ENCODE measurements at places on chromosomes 4 and X.

DNA sequence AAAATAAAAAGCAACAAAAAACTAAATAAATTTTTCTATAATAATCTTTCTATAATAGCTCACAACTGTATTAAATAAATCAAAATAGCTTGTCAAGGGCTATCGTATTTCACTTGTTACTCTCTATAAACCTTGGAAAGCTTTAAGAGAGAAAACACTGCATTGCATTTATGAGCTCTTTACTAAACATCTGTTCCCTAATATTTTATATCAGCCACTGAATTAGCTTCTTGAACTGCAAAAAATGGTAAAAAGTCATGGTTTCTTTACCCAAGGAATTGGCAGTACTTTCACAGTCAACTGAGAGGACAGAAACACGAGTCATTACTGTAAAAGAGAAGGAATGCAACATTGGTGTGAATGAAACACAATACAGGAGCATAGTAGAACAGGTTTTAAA, 671.2 kb downstream of the PCDH18 start:
- no peak overlapping the region for H3K4me3 ChIP-seq
- DNase-seq, result no peak
- H3K27ac ChIP-seq, result no peak overlapping the region

DNA sequence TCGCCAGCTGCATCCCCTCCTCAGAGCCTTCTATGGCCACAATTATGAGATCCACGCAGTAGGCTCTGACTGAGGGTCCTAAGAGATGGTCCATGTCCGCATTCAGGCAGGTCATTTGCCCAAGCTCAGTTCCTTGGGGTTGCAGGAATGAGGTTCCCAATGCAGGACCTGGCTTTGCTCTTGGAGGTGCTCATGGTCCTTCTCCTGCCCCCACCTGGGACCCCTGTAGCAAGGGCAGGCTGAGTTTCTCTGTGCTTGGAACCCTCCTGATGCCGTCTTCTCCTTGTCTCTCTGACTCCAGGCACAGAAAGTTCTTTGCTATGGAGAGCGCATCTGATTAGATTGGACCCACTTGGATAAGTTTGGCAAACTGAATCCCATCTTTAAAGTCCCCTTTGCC, 16.5 kb upstream of the SHOX start:
- H3K27ac ChIP-seq, result no peak overlapping the region
- H3K4me1 ChIP-seq, result no peaks in the 10 kb centered on the region
- DNase-seq, result no peak
- H3K4me3 ChIP-seq, result no peak overlapping the region
- H3K27me3 ChIP-seq, result no peaks in the 10 kb centered on the region

DNA sequence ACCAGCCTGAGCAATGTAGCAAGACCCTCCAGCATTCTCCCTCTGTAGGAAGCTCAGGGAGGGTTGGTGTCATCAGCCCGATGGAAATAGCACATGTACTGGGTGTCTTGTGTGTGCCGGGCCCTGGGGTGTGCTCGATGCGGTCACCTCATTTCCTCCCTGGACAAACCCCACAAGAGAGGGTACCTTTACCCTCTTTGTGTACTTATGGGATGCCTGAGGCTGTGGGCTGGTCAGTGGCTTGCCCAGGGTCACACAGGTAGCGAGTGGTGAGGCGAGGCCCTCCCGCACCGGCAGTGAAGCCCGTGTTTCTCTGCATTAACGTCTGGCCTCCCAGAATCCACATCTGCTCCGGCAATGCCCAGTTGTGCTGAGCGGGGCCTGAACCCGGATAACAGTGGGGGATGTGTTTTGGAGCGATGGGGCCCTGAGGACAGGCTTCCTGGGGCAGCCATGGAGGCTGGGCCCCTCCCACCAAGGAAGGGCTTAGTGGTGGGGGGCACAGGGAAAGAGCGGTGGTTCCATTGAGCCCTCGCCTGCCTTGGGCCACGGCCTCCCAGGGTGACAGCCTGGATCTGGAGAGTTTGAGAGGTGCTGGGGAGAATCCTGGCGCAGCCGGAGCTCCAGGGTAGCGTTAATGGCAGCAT, 8.1 kb downstream of the PSAPL1 start:
- H3K27me3 ChIP-seq, result no peaks in the 10 kb centered on the region
- H3K4me3 ChIP-seq, result no peak overlapping the region
- DNase-seq, result peak; percentile 16
- H3K27ac ChIP-seq, result no peak overlapping the region
- H3K4me1 ChIP-seq, result no peaks in the 10 kb centered on the region

- no peaks in the 10 kb centered on the region for H3K4me1 ChIP-seq
- H3K27me3 ChIP-seq, result no peaks in the 10 kb centered on the region
- H3K4me3 ChIP-seq, result no peak overlapping the region
- no peak for DNase-seq
- no peak overlapping the region for H3K27ac ChIP-seq
Observed at GRCh38 chr4:520683-521023, 21.6 kb downstream of the PIGG start.

DNA sequence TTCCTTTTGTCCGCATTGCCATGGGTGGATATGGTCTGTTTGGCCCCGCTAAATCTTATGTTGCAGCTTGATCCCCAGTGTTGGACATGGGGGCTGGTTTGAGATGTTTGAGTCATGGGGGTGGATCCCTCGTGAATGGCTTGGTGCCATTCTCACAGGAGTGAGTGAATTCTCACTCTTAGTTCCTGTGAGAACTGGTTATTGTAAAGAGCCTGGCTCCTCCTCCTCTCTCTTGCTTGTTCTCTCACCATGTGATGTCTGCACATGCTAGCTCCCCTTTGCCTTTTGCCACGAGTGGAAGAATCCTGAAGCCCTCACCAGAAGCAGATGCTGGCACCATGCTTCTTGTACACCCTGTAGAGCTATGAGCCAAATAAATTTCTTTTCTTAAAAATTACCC, 22.6 kb upstream of the STBD1 start:
- no peak for DNase-seq
- H3K4me3 ChIP-seq, result no peak overlapping the region

- peak; percentile 32 for DNase-seq
- H3K36me3 ChIP-seq, result no peaks in the 10 kb centered on the region
- H3K27me3 ChIP-seq, result no peaks in the 10 kb centered on the region
Observed at GRCh38 chr4:148021686-148022085, 289.8 kb downstream of the ARHGAP10 start.

DNA sequence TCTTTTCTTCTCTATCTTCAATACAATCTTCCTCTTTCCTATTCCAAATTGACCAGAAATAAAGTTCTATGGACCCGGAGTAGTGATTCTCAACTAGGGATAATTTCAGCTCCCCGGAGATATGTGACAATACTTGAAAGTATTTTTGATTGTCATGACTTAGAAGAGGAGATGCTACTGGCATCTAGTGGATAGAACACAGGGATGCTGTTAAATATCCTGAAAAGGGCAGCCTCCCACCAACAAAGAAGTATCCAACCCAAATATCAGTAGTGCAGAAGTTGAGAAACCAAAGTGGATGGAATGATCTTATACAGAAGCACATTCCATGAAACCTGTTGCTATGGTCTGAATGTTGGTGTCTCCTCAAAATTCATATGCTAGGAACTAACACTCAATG, 65.7 kb upstream of the NDST3 start:
- no peaks in the 10 kb centered on the region for H3K27me3 ChIP-seq
- H3K36me3 ChIP-seq, result no peaks in the 10 kb centered on the region
- no peak for DNase-seq

- H3K4me1 ChIP-seq, result peaks cover 11% of the 10 kb centered on the region
- no peak overlapping the region for H3K27ac ChIP-seq
Observed at GRCh38 chr4:184262901-184263300, 45.2 kb upstream of the ENPP6 start.

- no peaks in the 10 kb centered on the region for H3K36me3 ChIP-seq
- DNase-seq, result no peak
- H3K4me3 ChIP-seq, result no peak overlapping the region
- peaks cover 4% of the 10 kb centered on the region for H3K27me3 ChIP-seq
- H3K4me1 ChIP-seq, result no peaks in the 10 kb centered on the region
Observed at GRCh38 chr4:57131849-57132742, 21.9 kb upstream of the IGFBP7 start.

- no peak overlapping the region for H3K4me3 ChIP-seq
- H3K36me3 ChIP-seq, result no peaks in the 10 kb centered on the region
- H3K27me3 ChIP-seq, result no peaks in the 10 kb centered on the region
- H3K4me1 ChIP-seq, result no peaks in the 10 kb centered on the region
- H3K27ac ChIP-seq, result no peak overlapping the region
Observed at GRCh38 chr4:185550933-185551332, 15.6 kb upstream of the PDLIM3 start.

DNA sequence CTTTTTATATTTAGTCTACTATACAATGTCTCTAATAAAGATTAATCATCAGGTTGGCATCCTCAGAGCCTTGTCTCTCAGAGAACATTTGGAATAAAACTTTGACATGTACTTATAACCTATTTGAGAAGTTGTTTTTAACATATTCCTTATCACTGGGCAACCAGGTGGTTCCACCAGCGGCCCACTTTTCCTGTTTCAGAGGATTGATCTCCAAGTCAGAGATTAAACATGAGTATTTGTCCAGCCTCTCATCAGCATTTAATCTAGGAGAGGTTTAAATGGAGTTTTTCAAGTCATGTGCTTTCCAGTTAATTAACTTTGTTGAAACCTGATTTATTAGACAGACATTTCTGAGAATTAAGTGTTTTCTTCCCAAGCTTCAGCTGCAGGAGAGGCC, 345.5 kb downstream of the GRXCR1 start:
- no peak overlapping the region for H3K4me3 ChIP-seq
- no peaks in the 10 kb centered on the region for H3K27me3 ChIP-seq
- no peak for DNase-seq
- H3K36me3 ChIP-seq, result no peaks in the 10 kb centered on the region
- H3K4me1 ChIP-seq, result no peaks in the 10 kb centered on the region

DNA sequence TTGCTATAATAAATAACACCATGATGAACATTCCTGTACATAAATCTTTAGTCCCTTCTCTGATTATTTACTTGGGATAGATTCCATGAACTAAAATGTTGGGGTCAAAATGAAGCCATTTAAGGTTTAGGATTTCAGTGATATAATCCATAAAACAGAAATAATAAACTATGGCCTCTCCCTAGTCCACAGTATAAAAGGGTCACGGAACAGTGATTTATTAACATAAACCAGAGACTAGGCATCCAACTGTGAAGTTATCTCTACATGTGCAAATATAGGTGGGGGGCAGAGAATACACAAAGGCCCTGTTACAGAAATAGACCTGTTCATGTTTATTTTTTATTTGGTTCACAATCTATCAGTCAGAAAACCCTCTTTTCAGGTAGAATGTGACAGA, 499.1 kb upstream of the SLIT2 start:
- no peak overlapping the region for H3K4me3 ChIP-seq
- DNase-seq, result no peak
- no peak overlapping the region for H3K27ac ChIP-seq
- no peaks in the 10 kb centered on the region for H3K4me1 ChIP-seq
- no peaks in the 10 kb centered on the region for H3K36me3 ChIP-seq
- H3K27me3 ChIP-seq, result no peaks in the 10 kb centered on the region

- no peak overlapping the region for H3K27ac ChIP-seq
- H3K4me1 ChIP-seq, result no peaks in the 10 kb centered on the region
- no peaks in the 10 kb centered on the region for H3K27me3 ChIP-seq
- no peak overlapping the region for H3K4me3 ChIP-seq
- H3K36me3 ChIP-seq, result no peaks in the 10 kb centered on the region
- no peak for DNase-seq
Observed at GRCh38 chr4:186886759-186887158, 163.1 kb upstream of the FAT1 start.

DNA sequence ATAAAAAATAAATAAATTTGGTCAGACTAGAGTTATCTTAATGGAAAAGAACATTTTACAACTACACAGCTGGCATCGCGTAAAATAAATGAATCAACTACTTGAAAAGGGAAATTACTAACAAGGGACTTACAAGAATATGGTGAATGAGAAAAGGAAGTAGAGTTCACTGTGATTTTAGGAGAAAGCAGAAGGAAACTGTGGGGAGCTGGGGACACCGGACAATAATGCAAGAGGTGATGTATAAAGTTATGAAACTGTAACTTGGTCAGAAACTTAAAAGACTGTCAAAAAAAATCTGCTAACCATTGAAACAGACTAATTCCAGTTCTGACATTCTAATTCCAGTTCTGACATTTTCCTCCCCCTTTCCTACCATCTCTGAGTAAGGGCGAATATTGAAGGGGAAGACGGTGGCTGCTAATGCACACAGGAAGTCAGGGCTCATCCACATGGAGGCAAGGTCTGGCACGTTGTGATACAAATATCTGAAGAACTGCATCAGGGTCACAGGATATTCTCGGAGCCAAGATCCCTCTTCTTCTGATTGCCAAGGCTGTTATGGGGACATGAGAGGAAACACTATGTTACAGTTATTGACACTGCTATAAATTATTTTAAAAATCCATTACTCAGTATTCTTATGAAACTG, 170.5 kb downstream of the CDS1 start:
- no peak overlapping the region for H3K27ac ChIP-seq
- no peak for DNase-seq
- H3K4me3 ChIP-seq, result no peak overlapping the region
- H3K4me1 ChIP-seq, result no peaks in the 10 kb centered on the region
- no peaks in the 10 kb centered on the region for H3K36me3 ChIP-seq

GRCh38 chr4:173736840-173737239, 206.8 kb upstream of the HAND2 start:
- H3K36me3 ChIP-seq, result no peaks in the 10 kb centered on the region
- no peak for DNase-seq
- H3K4me1 ChIP-seq, result no peaks in the 10 kb centered on the region

DNA sequence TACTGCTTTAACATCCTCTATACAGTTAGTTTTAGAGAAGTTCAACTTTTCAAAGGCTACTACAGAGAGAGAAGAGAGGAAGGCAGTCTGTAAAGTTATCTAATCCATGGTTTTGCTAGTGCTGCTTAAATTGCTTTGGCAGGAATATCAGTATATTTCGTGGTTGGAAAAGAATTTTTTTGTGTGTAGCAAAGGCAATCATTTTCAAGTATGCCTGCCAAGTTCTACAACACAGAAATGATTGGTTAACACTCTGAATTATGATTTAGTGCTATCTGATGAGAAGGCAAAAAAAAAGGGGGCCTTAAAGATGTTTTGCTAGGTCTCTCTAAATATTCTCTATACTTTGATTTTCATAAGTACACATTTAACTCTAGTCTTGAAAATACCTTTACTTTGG, 133.1 kb downstream of the JADE1 start:
- no peaks in the 10 kb centered on the region for H3K36me3 ChIP-seq
- DNase-seq, result no peak
- no peak overlapping the region for H3K4me3 ChIP-seq
- H3K4me1 ChIP-seq, result no peaks in the 10 kb centered on the region
- H3K27me3 ChIP-seq, result no peaks in the 10 kb centered on the region
- H3K27ac ChIP-seq, result no peak overlapping the region

DNA sequence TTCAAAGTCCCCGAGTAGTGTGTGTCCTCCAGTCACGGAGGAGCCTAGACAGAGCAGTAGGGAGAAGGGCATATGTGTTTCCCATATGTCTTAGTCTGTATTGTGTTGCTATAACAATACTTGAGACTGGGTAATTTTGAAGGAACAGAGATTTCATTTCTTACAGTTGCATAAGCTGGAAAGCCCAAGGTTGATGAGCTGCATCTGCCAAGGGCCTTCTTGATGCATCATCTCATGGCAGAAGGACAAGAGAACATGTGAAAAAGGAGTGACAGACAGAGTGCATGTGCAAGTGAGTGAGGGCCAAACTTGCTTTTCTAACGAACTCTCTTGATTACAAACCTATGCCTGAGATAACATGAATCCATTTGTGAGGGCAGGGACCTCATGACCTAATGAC, 243.4 kb downstream of the ARHGAP10 start:
- H3K27ac ChIP-seq, result no peak overlapping the region
- DNase-seq, result no peak
- no peaks in the 10 kb centered on the region for H3K27me3 ChIP-seq

Data from CD8-positive, alpha-beta memory T cell (primary cell).